ENCODE measurements at places on chromosomes 11 and 22.

- no peak for DNase-seq
These were observed 37.0 kb upstream of the SC5D start for GRCh38 chr11:121255473-121256125.

DNA sequence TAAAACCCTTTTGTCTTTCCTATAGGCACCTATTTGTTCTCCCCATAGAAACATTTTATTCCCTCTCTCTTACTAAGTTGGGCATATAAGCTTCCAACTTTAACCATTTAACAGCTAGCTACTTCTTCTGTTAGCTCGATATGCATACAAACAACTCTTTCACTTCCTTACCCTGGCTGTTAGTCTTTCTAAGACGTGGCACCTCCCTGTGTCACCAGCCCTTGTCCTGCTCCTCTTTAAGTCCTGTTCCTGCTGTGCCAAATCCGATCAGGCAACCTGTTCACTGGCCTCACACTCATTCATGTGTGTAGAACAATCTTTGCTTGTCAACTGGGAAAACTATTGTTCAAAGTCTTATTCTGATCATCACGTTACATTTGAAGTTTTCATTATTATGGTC is 1376.1 kb upstream of the TENM4 start:
- DNase-seq = no peak

- DNase-seq = no peak
These were observed 284.6 kb downstream of the GUCY1A2 start for GRCh38 chr11:106733635-106734034.

GRCh38 chr11:111604392-111605009 is 2.3 kb downstream of the SIK2 start:
- DNase-seq = no peak

GRCh38 chr11:125072218-125072960 is 9.3 kb downstream of the SLC37A2 start:
- DNase-seq = peak; percentile 18

GRCh38 chr11:91258876-91259275 is 965.7 kb upstream of the FAT3 start:
- no peak for DNase-seq

- DNase-seq = no peak
These were observed 255.5 kb downstream of the DYNC2H1 start for GRCh38 chr11:103364687-103365086.

DNA sequence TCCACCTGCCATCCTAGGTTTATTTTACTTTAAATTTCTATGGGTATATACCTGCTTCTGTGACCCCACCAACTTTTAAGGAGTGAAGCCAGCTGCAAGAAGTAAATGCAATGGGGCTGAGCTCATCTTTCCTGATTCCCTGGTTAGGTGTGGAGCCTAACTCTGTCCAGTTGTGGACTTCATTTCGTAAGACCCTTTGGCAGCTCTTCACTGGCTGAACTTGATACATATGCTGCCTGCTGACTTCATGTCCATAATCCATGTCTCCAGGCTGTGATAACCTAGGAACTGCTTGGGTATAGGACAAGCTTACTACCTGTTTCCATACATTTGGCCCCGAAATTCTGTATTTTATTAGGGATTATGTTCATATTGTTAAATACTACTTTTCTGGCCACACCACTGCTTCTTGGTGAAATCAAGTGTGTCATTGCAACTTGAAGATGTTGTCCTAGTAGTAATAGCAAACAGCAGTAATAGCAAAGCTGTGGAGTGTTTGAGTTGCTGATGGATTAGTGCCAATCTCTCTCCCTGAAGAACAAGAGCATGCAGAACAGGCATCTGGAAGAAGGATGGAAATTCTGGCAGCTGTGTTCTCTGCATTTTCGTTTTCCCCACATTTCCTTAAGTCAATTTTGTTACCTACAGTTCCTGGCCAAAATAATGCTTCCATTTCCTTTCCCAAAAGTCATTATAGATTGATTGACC is 31.2 kb downstream of the LDLRAD3 start:
- no peak for DNase-seq

DNA sequence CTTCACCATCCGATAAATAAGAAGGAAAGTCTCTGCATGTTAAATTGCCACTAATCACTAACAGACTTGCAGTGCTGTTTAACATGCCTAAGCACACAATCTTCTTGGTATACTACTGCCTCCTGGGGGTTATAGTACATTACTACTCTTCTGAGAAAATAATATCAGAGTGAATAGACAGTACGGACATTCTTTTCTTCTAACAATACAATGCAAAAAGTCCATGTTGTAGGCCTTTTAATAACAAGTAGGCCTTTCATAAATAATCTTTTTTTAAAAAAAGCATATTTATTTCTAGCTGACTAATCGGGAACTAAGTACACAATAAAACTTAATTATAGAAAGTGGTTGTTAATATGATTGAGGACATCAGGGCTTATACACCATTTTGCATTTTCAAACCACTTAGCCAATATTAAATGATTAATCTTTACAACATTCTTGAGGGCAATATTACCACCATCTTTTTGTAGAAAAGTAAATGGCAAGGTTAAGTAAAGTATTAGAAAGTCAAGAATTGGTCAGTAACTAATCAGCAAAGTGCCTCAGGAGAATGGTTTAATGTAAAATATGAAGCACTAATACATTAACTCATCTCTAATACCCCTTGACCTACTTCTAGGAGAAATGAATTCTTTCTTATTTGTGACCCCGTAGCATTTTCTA is 84.7 kb downstream of the TTC28 start:
- no peak for DNase-seq

DNA sequence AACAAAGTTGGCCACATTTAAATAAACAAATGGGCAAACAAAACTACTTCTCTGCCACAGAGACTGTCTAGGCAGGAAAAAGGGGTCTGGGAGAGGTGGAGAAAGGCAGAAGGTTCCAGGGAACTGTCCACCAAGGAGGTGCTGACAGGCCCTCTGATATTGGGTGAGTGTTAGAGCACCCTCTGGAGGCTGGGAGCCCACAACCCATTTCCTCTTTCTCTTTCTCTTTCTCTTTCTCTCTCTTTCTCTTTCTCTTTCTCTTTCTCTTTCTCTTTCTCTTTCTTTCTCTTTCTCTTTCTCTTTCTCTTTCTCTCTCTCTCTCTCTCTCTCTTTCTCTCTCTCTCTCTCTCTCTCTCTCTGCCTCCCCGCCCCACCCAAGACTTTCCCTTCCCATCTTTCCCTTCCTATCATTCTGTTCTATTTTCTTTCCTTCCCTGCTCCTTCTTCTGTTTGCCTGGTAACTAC is 912.8 kb downstream of the DLG2 start:
- DNase-seq = no peak

DNA sequence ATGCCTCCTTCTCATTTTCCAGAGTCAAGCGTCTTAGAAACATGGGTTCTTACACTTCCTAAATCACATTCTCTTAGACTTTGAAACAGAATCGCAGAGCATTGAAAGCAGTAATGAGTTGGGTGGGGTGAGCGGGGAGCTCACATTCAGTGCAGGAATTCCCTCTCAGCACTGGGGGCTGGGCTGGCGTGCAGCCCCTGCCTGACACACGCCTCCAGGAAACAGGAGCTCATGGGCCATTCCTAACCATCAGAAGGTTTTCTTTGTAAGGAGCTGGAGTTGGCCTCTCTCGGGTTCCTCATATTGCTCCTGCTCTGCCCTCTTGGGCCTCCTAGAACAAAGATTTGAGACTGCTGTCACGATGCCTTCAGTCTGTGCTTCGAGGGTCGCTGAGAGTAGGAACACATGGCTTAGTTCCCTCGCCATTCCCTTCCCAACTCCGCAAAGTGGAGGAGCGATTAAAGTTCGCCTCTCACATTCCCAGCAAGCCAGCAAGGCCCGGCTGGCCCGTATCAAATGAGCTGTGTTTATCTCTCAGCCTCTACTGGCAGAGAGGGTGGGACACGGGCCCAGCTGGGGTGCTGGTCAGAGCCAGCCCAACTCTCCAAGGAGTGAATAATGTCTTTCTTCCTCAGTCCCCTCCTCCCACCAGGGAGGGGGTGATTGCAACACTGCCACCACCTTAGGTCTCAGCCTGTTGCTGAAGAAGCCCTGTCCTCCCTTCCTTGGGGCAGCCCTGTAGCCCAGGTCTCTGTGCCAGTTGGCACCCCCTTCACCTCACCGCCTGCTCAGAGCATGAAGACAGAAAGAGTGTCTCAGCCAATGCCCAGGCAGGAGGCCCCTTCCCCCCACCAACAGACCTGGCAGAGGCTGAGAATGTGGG is 10.4 kb downstream of the CHRDL2 start:
- DNase-seq = peak; percentile 69

GRCh38 chr11:121420398-121420797 is 31.7 kb upstream of the SORL1 start:
- DNase-seq = no peak

GRCh38 chr22:38215156-38216038 is 13.6 kb downstream of the MAFF start:
- no peak for DNase-seq

GRCh38 chr11:129815596-129816461 is at the start of gene TMEM45B:
Gene TMEM45B, plus strand, starts transcription at chr11:129815848. Its CDS starts 36,635 bp downstream, at chr11:129852483.
- no peak for DNase-seq

GRCh38 chr11:12392672-12393071 is 15.3 kb downstream of the PARVA start:
- no peak for DNase-seq

GRCh38 chr11:102276362-102276761 is 40.9 kb upstream of the BIRC3 start:
- no peak for DNase-seq

- no peak for DNase-seq
These were observed 5.5 kb downstream of the LRRC74B start for GRCh38 chr22:21051145-21051830.

GRCh38 chr11:69947793-69948255 is 128.6 kb upstream of the FGF3 start:
- DNase-seq = no peak

GRCh38 chr11:129089279-129089678 is 102.8 kb downstream of the ARHGAP32 start:
- no peak for DNase-seq

- DNase-seq = no peak
These were observed 386.4 kb upstream of the ANO5 start for GRCh38 chr11:21806508-21806907.

- peak; percentile 48 for DNase-seq
These were observed 11.5 kb downstream of the YPEL4 start for GRCh38 chr11:57638005-57638781.

DNA sequence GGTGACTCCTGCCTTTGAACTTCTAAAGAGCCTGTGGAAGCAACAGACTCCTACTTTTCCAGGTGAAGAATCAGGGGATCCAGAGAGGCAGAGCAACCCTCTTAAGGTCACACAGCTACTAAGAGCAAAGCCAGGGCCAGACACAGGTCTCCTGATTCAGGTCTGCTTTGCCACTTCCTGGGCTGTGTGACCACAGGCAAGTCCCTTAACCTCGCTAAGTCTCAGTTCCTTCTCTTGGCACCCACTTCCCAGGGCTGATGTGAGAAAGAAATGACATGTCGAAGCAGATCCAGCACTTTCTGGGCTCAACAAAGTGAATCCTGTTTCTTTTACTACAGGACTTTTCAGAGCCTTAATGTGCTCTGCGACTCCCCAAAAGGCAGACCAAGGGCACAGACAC is 30.2 kb downstream of the UQCR10 start:
- no peak for DNase-seq

DNA sequence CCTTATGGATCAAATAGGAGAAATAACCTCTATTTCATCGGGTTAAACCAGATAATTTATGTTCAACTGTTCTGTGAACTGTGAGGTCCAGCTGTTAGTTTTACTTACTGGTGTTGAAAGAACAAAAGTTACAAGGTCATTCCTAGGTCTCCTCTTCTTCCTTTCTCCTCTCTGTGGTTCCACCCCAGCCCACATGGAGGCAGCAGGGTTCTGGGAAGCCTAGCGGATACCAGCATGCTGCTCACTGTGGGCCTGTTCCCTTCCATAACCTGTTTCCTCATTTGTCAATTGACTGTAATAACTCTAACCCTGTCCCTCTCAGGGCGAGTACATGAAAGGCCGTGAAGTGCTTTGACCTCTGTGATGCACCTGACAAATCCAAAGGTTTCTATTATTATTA is 27.8 kb downstream of the RELT start:
- peak; percentile 70 for DNase-seq

- DNase-seq = no peak
These were observed 25.8 kb upstream of the NUCB2 start for GRCh38 chr11:17250561-17251350.

DNA sequence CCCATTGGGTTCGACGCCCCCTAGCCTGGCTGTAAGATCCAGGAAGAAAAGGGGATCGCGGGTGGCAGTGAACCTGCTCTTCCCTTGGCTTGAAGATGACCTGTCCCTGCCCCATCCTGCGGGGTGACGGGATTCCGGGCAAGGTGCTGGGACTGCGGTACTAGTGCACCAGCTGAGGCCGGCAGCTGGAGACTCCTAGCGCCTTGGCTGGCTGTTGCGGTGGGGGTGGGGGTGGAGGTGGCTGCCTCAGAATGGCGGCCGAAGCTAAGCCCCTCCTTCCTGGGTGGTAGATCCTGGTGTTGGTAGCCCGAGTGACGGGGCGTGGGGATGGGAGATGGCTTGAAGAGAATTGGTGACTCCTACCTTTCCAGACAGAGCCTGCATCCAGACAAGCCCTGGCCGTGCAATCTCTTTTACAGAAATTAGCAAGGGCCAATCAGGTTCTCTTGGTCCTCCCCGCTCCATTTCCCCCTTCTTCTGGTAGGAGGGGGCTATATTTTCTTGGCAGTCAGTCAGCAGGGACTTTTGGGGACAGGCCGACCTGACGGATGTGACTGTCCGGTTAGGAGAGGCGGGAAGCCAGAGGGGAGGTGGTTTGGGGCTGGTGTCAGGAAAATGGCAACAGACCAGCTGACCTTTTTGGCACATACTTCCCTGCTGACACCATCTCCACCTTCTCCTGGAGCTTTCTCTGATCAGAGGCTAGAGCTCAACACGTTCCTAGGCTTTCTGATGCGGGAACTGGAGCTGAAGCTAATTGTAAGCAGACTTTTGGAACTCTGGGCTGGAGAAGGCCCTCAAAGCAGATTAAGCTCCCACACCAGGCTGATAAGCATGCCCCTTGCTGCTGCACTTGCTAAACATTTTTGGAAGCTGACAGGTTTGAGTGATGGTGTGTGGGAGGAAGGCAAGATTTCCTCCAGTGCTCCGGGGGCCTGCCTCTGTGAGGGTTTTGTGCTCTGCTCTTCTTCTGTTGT is 2.0 kb downstream of the NAV2 start:
- DNase-seq = no peak

DNA sequence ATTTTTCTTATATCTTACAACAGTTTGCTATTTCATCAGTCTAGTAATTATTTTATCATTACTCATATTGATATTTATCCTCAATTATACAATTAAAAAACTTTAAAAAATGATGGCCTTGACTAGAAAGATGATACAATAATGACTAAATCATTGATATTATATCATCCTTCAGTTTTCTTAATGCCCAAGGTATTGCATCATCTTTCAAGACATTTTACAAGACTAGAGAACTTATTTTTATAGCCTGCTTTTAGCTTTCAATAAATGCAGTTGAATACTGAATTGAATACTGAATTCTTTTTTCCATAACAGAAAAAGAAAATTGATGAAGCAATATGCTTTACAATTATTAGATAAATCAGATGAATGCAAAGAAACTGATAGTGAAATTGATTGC is 886.5 kb upstream of the LRRC4C start:
- no peak for DNase-seq

Measured in hippocampal formation (tissue), 2 donors.